ENCODE measurements at places on chromosomes 5 and 9.

DNA sequence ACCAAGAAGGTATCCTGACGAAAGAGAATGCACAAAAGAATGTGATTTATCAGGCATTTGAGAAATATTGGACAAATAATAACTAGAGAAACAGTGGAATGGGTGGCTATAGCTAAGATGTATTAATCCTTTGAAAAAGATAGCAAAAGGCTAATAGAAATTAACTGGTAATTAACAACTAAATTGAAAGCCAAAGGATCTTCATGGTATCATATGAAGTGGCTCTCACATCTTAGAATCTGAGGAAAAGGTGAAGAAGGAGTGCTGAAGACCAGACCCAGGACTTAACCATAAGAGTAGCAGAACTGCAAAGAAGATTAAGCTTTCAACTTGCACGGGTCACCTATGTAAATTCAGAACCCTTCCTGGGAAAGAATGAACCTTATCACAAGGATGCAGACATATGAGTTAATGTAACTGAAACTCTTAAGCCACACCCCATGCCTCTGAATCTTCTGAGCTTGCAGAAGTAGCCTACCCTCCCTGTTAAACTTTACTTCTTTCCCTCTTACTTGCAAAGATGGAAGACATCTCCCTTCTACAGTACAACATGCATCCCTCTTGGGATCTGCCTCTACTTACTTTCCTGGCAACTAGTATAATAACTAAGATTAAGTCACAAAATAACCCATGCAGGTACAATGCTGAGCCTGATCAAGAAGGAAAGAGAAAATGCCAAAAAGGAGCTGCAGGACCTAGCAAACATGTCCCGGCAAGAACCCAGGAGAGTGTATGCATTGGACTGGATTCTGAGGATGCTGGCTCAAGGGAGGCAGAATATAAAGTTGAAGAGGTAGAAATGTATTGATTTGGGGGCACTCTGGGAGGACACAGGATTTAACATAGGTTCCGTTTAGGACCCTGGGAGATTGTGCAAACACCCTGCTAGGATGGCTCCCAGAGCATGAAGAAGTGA is 395.5 kb upstream of the SLC30A5 start:
- no peak for DNase-seq

DNA sequence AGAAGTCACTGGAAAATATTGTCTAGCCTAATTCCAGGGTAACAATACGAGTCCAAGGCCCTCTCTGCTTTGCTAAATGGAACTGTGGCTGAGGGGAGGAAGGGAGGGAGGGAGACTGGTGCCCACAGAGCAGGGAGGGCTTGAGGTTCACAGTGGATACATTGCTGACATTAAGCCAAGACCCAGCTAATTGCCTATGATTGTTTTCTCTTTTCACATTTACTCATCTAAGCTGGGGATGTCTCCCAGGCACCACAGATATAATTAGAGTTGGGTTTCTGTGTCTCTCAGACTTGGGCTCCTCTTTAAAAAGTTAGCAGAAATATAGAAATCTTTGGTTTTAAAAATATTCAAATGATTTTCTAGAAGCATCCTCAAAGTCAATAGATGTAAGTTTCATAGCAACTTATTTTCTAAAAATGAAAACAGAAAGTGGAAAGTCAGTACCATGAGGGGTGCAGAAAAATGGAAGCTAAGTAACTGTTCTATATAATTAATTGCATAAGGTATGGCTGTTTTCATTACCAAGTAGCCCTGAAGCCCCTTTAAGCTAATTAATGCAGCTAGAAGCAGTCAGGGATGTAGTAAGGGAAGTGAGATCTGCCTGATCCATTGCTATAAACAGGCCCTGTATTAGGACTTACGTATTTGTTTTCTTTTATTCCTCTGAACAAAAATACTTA is 259.8 kb downstream of the NDUFS4 start:
- no peak for DNase-seq

DNA sequence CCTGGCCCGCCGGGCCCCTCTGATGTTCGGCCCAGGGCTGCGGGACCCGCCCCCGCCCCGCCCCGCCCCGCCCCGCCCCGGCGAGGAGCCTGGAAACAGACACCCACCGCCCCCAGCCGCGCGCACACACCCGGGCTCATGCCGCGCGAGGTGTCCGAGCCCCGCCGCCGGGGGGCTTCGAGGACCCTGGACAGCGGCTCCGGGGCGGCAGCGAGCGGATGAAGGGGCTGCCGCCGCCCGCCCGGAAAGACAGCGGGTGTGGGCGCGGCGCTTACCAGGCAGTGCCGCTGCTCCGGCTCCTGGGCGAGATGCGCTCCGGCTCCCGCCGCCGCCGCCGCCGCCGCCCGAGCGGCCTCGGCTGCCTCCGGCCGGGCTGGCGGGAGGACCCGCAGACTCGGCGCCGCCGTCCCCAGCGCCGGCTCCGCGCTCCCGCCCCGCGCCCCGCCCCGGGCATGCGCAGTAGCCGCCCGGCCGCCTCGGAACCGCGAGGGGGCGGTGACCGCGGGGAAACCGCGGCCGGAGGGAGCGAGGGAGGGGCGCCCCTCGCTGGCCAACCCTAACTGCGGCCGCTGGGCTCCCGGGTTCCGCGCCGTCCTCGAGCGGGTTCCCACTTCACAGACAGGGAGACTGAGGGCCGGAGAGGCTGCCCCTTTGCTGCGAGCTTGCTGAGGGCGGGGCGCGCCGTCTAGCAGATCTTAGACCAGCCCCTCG is at the start of gene GPRIN1:
GPRIN1 (minus strand) TSS at position 433 of the 711 bp plus-strand sequence. CDS start 10,322 bp downstream, outside the sequence.
- DNase-seq, result no peak

DNA sequence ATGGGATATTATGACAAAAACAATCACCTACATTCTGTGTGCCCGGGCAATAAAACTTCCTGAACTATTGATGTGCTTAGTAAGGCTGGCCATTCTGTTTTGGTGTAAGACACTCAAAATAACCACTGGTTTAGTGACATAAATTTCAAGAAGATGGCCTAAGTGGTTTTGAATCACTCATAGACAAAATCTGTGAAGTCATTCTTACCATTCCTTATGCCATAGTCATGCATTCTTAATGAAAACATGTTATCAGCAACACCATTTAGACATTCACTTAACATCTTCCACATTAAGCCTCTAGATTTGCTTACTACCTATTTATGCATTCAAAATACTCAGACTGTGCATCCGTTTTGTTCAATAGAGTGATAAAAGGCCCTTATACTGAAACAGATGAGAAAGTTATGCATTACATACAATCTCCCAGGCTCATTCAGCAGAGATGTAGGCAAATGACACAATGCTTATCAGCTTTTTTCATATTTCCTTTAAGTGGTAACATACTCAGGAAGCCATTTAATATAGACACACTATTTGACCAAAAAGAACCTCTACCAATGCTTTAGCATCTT is 848.8 kb upstream of the DMAC1 start:
- peak; percentile 29 for DNase-seq

DNA sequence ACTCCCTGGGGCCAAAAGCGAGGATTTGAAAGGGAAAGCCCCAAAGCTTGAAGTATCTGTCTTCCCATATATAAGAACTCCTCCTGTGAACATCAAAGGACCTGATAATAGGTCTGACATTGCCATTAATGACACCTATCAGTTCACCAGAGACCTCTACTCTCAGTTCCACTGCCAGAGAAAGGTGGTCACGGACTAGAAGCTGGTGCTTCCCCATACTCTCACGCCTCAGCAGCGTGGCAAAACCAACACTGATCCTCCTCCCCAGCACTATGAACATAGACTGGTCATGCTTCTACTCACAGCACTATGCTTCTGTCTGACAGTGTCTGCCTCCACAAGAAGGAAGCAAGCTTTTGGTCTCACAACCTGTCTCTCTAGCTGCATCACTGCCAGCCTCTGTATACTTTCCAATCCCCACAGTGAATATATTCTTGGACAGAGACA is 37.9 kb downstream of the NRG2 start:
- no peak for DNase-seq

- DNase-seq, result no peak
These were observed 614.1 kb upstream of the CDH9 start for GRCh38 chr5:27652505-27652904.

DNA sequence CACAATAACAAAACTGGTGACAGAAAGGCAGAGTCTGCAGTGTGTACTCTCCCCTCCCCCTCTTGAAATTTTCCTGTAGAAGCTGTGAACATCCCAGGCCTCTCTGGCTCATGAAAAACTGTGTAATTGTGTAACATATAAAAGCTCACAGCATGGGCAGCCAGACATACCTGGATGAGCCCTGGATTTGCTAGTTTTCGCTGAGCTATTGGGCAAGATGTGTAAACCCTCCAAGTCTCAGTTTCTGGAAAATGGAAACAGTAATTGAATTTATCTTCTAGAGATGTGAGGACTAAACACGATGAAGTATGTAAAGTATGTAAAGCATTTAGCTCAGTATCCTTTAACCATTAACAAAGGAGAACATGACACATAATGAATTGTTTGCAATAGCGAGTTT is 143.2 kb upstream of the ANKH start:
- no peak for DNase-seq

DNA sequence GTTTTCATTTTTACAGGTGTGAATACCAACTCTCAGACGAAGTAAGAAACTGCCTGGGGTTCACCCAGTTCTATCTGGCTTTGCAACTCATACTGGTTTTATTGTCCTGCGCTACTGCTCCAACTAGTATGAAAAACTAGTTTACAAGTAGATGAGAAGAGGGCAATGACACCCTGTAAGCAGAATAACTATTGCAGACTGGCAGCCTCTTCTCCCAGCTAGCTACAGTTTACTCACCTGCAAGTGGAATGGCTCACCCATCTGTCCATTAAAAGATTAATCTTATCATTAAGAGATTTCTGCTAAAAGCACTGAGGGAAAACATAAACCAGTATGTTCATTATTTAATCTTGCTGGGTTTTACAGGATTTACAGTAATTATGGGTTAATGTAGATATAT is 113.4 kb downstream of the FRMD3 start:
- DNase-seq, result no peak

Data from hematopoietic multipotent progenitor cell (in vitro differentiated cells).